ENCODE measurements at places on chromosomes 2 and 18. TPM values are rescaled to one million over a fixed set of nuclear protein-coding genes. Genes with fewer than 3 reads are reported as not detected.
A peak's percentile ranks its signal among the peaks of the same experiment; 100 is the strongest.

GRCh38 chr2:208466151-208466919, 59.7 kb downstream of the PTH2R start:
- DNase-seq = peak; percentile 1

- DNase-seq = no peak
Measured at GRCh38 chr2:207450186-207450585, 79.6 kb upstream of the CREB1 start.

GRCh38 chr18:8397034-8397433, 212.2 kb upstream of the RAB12 start:
- DNase-seq = no peak

GRCh38 chr2:71474116-71474743, 20.9 kb downstream of the DYSF start:
- DNase-seq = no peak

- DNase-seq = no peak
Measured at GRCh38 chr2:37080689-37081088, 3.5 kb downstream of the HEATR5B start.

The BAZ2B gene
- total RNA-seq = 36.1 TPM

The COL4A4 gene
- total RNA-seq = under 0.01 TPM

The UPP2 gene
- total RNA-seq = not detected
